ENCODE measurements at places on chromosomes 1 and 21.

DNA sequence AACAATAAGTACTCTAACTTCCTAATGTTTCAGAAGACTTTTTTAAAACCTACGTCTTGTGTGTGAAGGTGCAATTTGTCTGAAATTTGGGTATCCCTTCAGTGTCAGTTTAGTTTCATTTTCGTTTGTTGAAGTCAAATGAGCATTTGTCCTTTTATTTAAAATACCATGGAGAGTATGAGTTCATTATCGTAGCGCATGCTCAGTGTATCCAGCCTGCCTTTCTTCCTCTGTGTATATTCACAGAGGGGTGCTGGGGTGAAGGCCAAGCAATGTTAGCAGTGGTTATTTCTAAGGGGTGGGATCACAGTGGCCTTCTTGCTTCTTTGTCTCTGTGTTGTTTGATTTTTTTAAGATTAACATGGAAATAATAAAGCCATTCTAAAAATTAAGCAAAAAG is 43.2 kb downstream of the CNN3 start:
- no peak for DNase-seq

- no peak for DNase-seq
Observed at GRCh38 chr1:174998569-174999215, 1.1 kb upstream of the CACYBP start.

DNA sequence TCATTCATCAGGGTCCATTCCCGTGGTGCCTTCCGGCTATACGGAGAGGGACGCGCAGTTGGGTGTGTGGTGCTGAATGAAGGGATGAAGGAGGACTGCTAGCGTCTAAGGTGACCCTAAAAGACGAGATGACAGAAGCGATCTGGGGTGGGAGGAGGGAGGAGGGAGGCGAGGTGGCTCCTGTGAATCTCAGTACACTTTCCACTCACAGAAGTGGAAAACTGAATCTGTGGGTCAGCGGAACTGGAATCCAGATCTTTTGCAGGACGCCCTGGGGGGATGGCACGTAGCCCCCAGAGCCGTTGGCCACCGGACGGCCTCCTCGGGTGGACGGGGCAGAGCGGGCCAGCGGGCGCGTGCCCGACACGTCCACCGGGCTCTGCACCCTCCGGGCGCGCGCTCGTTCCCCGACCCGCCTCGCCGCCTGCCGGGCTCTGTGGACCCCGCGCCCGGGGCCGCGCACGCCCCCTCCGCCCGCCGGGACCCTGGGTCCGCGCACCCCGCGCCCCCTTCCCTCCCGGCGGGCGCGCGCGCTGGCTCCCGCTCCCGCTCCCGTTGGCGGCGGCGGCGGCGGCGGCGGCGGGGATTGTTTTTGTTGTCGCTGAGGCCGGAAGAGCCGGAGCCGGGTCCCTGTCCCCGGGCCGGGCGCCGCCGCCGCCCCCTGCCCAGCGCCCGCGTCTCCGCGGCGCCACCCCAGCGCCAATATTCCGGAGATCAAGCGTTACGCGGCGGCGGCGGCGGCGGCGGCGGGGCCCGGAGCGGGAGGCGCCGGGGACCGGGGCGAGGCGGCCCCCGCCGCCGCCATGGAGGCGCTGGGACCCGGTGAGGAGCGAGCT is at the start of gene AGO4:
TSS of gene AGO4 (plus strand) at position 403 of the 836 bp plus-strand sequence. CDS start at position 804, 401 bp downstream.
- DNase-seq = no peak

- DNase-seq = no peak
Observed at GRCh38 chr1:85273397-85273796, 3.0 kb downstream of the BCL10 start.

DNA sequence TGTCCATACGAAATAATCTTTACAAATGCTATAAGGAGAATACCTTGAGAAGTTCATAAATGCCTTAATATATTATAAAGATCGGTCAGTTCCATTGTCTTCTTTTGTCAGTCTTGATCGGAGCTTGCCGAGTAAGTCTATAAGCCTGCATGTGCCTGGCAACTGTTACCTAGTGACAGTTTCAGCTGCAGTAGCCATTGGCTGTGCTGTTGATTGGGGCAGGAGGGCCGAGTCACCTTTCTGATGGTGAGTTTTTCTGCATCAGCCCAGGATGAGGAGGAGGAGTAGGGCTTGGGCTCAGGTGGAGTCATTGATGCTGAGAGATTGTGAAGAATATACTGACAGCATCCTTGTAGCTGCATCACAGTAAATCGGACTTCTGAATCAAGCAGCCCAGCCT is 1.9 kb upstream of the GPR52 start:
- no peak for DNase-seq

DNA sequence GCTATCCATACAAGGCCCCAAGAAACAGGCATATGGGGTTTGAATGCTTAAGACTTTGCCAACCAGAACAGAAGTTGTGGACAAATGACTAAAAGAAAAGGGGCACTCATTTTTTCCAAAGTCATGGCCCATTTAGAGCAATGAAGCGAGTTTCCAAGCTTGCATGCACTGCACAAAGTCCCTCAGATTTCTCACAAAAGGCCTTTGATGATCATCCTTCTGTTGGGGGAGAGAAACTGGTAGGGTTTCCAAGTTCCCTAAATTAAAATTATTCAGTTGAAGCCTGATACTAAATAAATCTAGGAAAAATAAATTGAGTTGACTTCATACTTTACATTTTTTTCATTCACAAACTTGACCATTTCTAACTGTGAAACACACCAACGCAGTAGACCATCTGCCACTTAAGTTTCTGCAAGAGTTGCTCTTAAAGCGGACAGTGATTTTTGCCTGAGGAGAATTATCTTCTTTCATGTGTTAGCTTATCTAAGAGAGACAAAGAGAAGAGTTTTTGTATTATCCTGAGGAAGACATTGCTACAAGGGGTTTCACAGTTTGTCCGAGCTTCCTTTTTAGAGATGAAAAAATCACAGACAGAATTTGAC is 139.2 kb downstream of the SEC16B start:
- no peak for DNase-seq

DNA sequence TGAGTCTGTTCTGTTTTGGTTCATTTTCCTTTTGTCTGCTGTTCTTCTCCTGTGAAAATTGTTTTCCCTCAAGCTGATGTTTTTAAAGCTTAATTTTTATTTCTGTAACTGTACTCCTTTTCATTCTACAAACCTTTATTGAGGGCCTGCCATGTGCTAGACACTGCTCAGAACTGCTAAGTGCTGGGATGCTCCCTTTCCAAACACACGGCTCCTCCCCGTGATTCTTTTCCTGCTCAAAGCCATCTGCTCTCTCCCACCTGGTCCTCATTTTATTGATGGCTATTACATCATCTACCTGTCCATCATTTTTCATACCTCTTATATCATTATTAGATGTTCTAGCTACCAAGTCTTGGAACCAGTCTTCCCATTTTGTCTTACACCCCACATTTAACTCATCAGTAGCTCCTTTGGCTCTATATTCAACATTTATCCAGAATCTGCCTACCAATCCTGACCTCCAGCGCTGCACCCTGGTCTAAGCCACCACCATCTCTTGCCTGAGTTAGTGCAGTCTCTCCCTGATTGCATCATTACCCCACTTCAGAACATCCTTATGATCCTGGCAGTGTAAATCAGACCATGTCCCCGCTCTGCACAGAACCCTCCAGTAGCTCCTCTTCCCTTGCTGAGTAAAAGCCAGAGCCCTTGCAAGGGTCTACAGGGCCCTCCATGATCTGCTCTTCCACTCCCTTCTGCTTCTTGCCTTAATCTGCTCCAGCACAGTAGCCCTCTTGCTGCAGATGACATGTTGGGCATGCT is 118.1 kb downstream of the CACNA1E start:
- DNase-seq = no peak

- no peak for DNase-seq
Observed at GRCh38 chr1:11893907-11894251, 32.3 kb downstream of the KIAA2013 start.

- no peak for DNase-seq
Observed at GRCh38 chr1:101193733-101194169, 43.1 kb upstream of the S1PR1 start.

- DNase-seq = peak; percentile 92
Observed at GRCh38 chr1:9110669-9111356, 18.1 kb downstream of the GPR157 start.

GRCh38 chr1:210757677-210758076 is 376.3 kb downstream of the KCNH1 start:
- DNase-seq = no peak

All from RWPE2 (cell line).